NCI-H2029 (cell line): ENCODE measurements at places on chromosomes 3 and 15.
A peak's percentile ranks its signal among the peaks of the same experiment; 100 is the strongest.

DNA sequence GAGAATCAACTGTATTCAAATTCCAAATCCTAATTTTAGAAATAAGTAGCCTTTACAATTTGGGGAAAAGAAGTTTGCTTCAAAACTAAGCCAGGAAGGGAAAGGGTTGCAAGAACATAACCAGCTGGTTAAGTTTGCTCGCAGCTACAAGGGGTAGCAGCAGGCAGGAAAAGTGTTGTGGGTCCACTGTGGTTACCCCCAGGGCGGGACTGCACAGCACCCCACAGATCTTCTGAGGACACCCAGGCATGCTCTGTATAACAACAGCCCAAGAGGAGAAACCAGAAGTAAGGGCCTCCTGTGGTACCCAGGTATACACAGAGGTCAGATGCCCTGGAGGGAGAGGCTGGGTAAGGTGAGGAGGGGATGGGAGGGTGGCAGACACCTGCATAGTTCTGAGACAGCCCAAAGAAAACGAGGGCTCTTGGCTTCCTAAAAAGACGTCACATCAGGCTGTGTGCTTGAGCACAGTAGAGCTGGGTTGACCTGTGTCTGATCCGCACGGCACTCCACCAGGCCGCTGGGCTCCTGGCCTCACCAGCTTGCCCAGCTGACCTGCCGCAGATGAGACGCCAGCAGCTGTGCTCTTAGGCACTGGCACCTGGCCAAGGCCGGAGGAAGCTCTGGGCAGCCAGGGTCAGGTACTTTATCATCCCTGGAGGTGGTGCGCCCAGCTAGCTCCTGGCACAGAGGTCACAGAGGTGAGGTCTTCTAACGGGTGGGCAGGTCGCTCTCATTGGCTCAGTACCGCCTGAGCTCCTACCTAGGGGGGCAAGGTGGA lies 81.8 kb upstream of the SNRPA1 start:
- DNase-seq: no peak

GRCh38 chr3:8452112-8452511 lies 49.5 kb upstream of the LMCD1 start:
- DNase-seq: no peak

DNA sequence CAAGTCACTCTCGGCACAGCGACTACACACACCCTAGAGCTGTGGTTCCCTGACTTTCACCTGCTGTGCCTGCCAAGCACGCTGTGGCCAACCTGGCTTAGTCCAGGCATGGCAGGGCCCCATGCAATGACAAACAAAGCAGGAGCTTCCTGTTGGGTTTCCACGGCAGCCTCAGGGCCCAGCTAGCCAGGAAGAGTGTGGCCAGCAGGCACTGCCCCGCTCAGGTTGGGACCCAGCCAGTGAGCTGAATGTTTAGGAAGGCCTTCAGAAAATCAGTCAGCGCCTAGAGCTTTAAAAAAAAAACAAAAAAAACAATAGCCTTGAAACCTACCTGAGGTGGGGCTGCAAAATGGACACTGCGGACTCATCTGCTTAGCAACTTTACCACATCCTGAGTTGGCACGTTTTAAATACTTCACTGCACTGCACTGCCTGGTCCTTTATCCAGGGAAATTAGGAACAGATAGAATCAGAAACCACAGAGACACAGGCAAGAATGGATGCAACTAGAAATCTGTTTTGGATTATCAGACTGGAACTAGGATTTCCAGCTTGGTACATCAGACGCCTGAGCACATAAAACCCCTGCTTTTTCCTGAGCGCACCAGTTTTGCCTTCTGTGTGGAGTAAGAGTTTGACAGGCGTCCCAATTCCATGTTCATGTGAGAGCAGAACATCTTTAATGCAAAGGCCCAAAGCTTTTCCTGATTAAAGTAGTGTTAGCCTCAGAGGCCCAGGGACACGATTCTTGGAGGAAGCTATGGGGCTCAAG lies 36.2 kb upstream of the LDHAL6B start:
- peak; percentile 68 for DNase-seq

DNA sequence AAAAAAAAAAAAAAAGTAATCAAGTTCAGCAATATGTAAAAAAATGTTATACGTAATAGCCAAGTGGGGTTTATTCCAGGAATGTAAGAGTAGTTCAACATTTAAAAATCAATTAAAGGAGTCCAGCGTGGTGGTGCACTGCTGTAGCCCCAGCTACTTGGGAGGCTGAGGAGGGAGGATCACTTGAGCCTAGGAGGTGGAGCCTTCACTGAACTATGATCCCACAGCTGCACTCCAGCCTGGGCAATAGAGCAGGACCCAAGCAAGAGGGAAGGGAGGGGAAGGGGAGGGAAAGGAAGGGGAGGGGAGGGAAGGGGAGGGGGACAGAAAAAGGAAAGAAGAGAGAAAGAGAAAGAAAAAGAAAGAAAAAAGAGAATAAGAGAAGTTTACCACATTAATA lies 10.7 kb upstream of the TOPBP1 start:
- DNase-seq: no peak

- no peak for DNase-seq
Observed at GRCh38 chr3:57143886-57144459, 21.2 kb downstream of the IL17RD start.

DNA sequence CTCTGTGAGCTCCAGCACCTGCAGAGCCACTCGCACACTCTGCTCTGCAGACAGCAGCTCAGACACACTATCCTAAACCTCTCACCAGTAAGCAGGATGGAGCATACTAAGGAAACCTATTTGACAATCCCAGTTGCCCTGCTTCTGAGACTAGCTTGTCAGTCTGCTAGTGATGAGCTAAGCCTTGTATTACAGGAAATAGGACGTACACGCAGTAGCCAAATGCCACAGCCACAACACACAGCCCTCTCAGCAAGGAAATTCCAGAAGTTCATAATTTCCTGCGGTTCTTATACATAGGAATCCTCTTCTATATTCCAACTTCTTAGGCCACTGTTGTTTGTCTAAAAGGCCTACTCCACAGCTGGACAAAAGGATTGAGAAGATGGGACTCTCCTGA lies 74.5 kb downstream of the MYLK start:
- no peak for DNase-seq

DNA sequence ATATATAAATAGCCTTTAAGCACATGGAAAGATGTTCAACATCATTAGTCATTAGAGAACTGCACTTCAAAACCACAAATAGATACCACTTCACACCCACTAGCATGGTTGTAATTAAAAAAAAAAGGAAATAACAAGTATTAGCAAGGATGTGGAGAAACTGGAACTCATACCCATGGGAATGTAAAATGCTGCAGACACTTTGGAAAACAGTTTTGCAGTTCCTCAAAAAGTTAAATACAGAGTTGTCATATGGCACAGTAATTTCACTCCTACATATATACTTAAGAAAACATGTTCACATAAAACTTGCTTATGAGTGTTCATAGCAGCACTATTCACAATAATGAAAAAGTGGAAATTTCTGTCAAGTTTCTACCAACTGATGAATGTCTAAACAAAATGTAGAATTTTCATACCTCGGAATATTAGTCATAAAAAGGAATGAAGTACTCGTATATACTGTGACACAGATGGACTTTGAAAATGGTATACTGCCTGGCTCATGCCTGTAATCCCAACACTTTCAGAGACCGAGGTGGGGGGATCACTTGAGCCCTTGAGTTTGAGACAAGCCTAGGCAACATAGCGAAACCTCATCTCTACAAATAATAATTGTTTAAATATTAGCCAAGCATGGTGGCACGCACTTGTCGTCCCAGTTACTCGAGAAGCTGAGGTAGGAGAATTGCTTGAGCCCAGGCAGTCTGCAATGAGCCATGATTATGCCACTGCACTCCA lies 28.1 kb downstream of the BCL2A1 start:
- no peak for DNase-seq

DNA sequence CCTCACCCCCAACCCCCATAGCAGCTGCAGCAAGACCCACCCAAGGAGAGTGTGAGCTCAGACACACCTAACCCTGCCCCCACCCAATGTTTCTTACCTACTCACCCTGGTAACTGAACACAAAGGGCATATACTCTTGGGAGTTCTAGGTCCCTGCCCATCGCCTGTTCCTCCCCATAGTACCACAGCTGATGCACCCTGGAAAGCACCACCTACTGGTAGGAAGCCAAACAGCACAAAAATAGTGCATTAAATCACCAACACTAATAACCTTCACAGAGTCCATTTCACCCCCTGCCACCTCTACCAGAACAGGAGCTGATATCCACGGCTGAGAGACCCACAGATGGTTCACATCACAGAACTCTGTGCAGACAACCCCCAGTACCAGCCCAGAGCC lies 245.2 kb downstream of the EFHB start:
- no peak for DNase-seq

DNA sequence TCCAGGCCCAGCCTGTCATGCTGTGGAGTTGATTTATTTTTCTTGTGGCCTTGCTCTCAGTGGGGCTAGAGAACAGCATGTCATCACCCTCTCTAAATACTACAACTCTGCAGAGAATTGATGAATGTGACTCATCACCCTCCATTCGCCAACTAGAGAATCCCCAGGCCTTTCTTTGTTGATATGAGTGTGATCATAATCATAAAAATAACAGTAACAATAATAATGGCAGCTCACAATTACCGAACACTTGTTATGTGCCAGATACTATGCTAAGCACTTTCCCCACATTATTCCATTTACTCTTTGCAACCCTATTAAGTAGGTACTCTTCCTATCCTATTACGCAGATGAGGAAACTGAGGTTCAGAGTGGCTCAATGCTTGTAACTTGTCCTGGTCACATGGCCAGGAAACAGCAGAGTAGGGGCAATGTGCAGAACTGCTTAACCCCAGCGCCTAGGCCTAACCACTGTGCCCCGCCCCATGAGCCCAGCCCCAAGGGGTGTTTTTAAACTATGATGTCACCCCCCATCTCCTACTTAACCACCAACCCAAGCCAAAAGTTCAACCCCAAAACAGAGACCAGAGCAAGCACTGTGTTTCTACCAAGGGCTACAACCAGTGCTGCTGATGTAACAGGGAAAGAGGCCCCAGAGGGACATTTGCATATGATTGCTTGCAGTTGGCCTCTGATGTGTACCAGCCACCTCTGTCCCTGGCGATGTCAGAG lies 104.5 kb downstream of the ADCY5 start:
- DNase-seq: no peak

DNA sequence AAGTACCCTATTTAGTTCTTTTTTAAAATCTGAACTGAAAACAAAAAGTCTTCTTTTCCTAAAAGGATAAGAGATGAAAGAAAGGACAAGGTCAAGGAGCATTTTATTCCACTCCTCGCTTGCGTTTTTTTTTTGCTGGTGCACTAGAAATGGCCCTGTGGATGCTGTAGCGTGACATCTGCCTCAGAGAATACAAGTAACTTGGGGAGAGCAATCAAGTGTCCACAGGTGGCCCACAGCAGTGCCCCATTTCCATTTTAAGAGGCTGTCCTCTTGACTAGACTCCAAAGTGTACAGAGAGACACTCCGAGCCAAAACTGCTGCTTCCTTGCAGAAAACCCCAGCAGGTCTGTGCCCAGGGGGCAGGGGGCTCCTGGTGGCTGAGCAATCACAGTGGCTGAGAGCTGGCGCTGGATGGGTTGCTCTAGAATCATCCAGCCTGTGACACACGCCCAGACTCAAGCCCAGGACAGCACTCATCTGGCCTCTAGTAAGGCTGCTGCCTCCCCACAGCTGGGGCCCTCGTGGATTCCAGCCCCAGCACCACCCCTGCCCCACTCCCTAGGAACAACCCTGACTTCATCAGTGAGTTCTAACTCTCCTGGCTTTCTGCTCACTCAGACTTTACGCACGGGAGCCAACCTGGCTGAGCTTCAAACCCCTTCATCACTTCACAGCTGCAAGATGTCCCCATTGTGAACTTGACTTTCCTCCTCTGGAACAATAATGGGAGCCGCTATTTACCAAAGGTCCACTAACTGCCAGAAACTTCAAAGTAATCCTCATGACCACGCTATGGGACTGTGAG lies 71.1 kb upstream of the SPATA12 start:
- no peak for DNase-seq

DNA sequence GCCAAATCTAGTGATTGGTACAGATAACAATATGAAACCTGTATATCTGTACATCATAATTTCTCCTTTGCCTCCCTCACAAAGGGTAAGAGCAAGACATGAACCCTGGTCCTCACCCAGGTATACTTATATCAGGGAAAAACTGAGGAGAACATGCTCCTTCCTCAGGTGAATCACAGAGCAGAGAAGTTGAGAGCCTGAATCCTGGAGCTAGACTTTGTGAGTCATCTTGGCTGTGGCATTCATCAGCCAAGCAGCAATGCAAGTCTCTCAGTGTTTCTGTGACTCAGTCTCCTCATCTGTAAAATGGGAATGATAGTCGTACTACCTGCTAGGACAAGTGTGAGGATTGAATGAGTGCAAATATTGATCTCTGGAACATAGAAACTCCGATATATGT lies 165.7 kb upstream of the ADAMTS9 start:
- DNase-seq: no peak

- DNase-seq: peak; percentile 59
Observed at GRCh38 chr3:108662142-108662738, 72.7 kb downstream of the DZIP3 start.

- DNase-seq: no peak
Observed at GRCh38 chr3:16932877-16933276, 48.1 kb downstream of the PLCL2 start.

DNA sequence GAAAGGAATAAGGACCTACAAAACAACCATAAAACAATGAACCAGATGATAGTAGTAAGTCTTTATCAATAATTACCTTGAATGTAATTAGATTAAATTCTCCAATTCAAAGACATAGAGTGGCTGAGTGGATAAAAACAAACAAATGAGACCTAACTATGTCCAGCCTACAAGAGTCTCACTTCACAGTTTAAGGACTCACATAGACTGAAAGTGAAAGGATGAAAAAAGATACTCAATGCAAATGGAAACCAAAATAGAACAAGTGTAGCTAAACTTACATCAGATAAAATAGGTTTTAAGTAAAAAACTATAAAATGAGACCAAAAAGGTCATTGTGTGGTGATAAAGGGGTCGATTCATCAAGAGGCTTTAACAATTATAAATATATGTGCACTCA lies 21.9 kb upstream of the NR1I2 start:
- no peak for DNase-seq

DNA sequence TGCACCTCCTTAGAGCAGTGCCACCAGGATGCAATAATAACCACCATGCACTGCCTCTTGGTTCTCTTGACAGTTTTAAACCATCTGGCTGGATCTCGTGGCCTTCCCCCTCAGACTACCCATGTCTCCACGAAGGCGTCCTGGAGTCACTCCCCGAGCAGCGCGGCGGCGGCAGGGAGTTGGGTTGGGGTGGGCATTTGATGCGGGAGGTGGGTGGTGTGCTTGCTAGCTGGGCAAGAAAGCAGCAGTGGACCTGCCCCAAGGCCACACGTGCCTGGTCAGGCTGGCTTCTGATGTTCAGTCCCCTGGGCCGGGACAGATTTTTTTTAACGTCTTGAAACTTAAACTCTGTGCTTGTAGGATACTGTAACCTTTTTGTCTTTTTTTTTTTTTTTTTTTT lies 3.9 kb upstream of the TTLL3 start:
- DNase-seq: no peak

DNA sequence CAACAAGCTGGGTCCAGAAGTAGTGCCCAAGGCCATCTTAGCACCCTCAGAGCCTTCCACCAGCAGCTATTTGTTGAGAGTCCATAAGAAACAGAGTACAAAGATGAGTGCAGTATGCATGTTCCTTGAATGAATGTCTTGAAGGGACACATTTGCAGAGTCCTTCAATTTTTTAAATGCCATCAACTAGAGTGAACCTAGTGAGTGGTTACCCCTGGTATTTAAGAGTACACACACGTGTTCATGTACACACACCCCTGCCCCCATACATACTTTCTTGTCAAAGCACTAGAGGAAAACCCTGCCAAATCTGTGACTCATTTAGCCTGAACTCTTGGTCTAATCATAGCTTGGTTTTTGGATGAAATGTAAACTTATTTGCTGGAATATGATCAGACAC lies 84.5 kb upstream of the GALNT15 start:
- no peak for DNase-seq
